Activated naive CD8-positive, alpha-beta T cell treated with anti-CD3 and anti-CD28 coated beads for 36 hours (primary cell): ENCODE measurements at places on chromosomes 1 and 21. TPM values are rescaled to one million over a fixed set of nuclear protein-coding genes. Genes with fewer than 3 reads are reported as not detected.

GRCh38 chr1:159841749-159842148 lies 15.1 kb downstream of the SLAMF8 start:
- no peaks in the 10 kb centered on the region for H3K27me3 ChIP-seq
- H3K4me1 ChIP-seq: peaks cover 21% of the 10 kb centered on the region

GRCh38 chr1:8363186-8363766 lies 45.4 kb downstream of the SLC45A1 start:
- no peaks in the 10 kb centered on the region for H3K27me3 ChIP-seq
- no peak overlapping the region for H3K4me3 ChIP-seq
- H3K36me3 ChIP-seq: peaks cover 5% of the 10 kb centered on the region
- peak overlapping the region; percentile 17 for H3K27ac ChIP-seq

DMBX1 gene
- total RNA-seq: not detected

AMY2A gene
- not detected for total RNA-seq

DNA sequence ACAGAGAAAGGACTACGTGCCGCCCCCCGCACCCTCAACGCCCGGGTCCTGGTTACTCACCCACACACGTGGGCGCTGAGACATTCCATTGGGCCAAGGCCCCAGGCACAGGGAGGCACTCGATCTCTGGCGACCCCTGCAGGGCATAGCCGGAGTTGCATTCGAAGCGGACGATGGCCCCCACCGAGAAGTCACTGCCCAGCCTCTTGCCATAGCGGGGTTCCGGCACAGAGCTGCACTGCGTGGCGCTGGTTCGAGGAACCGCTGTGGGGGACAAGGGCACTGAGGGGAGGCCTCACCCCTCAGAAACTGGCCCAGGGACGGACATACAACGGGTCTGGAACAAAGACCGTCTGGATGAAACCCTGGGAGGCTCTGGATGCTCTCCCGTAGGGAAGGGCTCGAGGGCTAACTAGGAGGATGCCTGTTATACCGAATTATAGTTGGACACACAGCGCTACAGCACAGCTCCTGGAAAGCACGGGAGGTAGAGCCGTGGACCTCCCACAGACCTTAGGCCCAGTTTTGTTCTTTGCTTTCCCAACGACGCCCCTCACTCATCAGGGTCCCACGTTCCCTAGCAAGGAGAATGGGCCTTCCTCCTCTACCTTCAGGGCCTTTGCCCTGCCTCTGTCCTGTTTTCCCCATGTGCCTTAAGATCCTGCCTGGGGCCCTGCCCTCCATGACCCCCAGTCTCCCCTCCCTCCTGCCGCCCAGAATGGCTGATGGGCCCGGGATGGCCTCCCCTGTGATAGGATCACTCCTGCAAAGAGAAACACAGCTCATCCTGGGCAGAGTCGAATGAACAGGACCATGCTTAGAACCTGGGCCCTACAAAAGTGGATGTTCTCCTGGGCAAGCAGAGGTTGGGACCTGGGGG lies 152.8 kb downstream of the ZSCAN20 start:
- no peak overlapping the region for H3K27ac ChIP-seq
- DNase-seq: peak; percentile 9
- H3K36me3 ChIP-seq: no peaks in the 10 kb centered on the region

NRDC gene
- total RNA-seq: 118 TPM

DNA sequence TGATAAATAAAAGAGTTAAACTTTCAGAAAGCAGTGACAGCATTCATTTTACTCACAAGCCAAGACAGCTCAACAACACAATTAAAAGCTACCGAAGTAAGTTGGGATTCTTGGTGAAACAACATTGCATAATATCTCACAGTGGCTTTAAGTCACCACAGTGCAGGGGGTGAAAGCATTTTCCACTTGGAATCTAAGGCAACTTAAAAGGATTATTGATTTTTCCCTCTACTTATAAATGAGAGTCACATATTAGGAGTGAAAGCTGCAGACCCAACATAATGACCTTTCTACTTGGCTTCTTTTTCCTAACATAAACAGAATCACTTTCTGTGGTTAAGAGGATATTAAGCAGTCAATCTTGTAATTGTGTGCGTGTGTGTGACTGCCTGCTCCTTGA lies 536.6 kb upstream of the CXADR start:
- no peak for DNase-seq
- no peak overlapping the region for H3K27ac ChIP-seq
- H3K36me3 ChIP-seq: no peaks in the 10 kb centered on the region
- H3K4me1 ChIP-seq: no peaks in the 10 kb centered on the region

DNA sequence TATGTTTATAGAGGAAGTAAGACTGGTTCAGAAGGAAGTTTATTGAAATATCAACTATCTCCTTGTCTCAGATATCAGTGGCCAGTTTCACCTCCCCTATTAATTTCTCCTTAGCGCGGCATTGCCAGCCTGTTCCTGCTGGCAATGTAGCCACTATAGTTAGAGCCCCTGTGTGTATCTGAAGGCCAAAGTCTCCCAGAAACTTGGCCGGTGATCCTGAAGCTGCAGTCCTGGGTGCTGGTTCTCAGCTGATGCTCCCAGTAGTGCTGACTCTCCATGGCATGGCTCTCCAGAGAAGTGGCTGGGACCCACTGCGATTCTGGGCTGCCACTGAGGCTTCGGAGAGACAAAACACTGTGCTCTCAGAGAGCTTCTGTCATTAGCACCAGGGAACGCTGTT lies 59.9 kb downstream of the TNN start:
- no peak for DNase-seq
- H3K4me3 ChIP-seq: no peak overlapping the region
- no peaks in the 10 kb centered on the region for H3K27me3 ChIP-seq
- no peaks in the 10 kb centered on the region for H3K36me3 ChIP-seq

DNA sequence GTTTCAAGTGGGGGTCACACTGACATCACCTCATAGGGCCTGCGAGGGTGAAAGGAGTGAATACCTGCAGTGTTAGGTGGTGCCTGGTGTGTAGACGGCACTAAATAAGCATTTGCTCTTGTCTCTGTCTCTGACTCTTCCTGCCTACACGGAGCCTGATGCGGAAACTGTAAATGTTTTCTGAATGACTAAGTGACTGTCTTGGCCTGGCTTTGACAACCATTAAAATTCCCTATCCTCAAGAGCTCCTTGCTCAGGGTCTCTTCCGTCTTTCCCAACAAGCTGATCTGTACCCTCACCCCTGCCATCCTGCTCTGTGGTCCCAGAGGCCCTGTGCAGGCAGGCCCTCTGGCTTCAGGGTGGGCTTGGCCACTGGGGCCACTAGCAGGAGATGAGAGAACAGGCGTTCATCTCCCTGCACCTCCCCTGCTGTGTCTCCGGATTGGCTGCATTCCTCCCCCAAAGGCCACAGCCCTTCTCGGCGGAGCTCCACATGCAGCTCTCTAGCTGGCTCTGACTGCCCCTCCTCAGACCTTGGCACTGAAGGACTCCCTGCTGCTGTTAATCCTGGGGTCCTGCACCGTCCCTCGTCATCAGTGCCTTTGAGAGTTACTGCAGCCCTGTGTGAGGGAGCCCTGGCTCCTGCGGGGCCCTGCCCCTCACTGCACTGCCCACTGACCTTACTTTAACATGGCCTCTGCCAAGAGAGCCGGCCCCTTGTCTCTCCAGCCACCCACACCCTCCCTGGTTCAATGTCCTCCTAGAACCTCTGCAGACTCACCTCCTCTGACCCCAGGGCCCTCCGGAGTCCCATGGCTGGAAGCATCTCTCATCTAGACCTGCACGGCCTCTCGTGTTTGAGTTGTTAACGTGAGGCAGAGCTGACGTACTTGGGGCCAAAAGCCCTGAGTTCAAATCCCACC lies 211.1 kb downstream of the MATN1 start:
- H3K4me1 ChIP-seq: no peaks in the 10 kb centered on the region
- no peak overlapping the region for H3K4me3 ChIP-seq
- no peaks in the 10 kb centered on the region for H3K36me3 ChIP-seq
- H3K27me3 ChIP-seq: peaks cover 8% of the 10 kb centered on the region

DNA sequence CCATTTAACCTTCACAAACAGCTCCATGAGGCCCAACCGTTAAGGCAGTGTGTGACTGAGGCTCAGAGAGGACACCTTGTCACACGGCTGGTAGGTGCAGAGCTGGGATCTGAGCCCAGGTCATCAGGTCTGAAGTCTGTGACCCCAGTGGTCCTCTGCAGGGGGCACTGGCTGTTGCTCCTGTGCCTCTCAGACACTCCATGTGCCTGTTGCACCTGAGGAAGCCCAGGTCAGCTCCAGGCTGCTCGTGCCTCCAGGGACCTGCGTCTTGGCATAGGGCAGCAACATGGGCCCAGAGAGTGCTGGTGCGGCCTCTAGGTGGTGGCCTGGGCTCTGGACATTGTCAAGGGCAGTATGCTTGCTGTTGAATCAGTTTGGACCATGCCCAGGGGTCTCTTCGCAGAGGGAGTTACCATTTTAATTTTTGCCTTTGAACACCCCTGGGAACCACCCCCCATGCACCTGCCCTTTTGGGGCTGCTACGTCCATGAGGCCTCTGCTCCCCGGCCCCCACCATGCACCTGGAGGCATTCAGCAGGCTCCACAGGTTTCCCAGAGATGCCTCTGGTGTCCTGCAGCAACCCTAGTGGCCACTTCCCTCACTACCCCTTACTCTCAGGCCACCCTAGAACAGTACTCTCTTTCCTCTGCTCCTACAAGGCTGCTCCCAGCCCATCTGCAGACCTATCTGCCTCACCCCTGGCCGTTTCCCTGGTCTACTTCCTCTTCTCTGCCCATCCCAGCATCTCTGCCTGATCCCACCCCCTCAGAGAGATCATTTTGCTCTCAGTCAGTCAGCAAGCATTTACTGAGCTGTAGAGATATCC lies 25.2 kb upstream of the EPS8L3 start:
- H3K36me3 ChIP-seq: no peaks in the 10 kb centered on the region
- peaks cover 44% of the 10 kb centered on the region for H3K4me1 ChIP-seq
- no peak for DNase-seq
- H3K4me3 ChIP-seq: no peak overlapping the region

DNA sequence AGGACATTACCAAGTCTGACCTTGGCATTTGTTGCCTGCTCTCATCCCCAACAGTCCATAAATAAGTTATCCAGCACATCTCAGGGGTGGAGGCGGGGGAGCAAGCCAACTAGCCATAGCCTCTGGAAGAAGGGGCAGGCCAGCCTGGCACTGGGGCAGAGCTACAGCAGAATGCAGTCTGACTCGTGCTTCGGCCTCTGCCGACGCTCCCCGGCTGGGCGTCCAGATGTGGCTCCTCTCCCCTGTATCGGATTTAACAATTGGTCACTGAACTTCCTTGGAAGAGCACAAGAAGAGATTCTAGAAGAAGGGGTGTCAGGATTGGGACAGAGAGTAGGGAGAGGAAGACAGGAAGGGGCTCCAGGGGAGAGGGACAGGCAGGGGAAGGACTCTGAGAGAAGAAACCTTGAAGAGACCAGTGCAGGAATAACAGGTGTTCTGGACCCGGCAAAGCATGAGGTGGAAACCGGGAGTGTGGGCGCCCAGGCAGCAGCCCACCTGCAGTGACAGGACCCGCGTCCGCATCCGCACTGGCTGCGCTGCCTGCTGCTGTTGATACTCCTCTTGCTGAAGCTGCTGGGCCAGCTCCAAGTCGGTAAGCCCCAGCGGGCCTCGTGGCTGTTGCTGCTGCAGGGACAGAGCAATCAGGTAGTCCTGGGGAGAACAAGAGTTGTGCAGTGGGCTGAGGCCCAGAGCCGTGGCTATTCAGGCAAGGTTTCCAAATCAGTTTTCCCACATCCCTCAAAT lies 9.4 kb downstream of the MINDY1 start:
- no peaks in the 10 kb centered on the region for H3K27me3 ChIP-seq
- H3K27ac ChIP-seq: no peak overlapping the region
- no peak overlapping the region for H3K4me3 ChIP-seq

DNA sequence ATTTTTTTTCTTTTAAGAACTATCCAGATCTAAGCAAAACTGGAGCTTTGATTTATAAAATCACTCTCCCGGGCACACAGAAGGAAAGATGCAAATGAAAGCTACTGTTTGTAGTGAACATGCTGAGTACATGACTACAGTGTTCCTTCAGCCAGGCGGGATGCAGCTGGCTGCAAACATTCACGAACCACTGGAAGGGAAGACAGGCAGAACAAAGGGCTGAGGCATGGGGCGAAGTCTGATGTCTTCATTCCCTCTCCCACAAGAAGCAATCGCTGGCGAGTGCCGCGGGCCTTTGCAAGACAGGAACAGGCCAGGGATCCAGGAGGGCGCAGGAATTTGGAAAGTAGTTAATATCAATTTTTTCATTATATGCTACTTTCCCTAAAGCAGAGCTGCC lies 257.9 kb upstream of the AJAP1 start:
- no peak for DNase-seq
- peaks cover 9% of the 10 kb centered on the region for H3K27me3 ChIP-seq
- no peak overlapping the region for H3K27ac ChIP-seq
- H3K4me1 ChIP-seq: peaks cover 2% of the 10 kb centered on the region

GRCh38 chr1:36948606-36949005 lies 85.7 kb downstream of the GRIK3 start:
- H3K27ac ChIP-seq: no peak overlapping the region
- peaks cover 10% of the 10 kb centered on the region for H3K27me3 ChIP-seq
- no peaks in the 10 kb centered on the region for H3K4me1 ChIP-seq
- no peaks in the 10 kb centered on the region for H3K36me3 ChIP-seq
